ENCODE measurements at places on chromosomes 6 and 20.

DNA sequence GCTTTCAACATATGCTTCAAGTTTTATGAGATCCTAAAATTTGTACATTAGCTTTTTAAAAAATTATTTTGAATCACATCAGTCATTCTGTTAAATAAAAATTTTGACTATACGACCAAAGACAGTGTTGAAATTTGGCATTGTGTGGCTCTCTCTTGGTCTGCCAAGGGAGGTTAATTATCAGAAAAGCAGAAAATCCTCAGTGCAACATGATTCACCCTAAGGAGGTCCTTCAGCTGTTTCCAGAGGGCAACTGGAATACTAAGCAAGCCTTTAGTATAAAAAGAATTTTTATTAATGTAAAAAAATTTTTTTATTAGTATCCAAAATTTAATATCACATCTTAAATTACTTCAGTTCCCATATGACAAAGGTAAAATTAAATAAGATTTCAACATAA, 23.1 kb upstream of the TMEM244 start:
- DNase-seq: no peak

GRCh38 chr6:89948876-89949275, 54.6 kb downstream of the GJA10 start:
- no peak for DNase-seq

GRCh38 chr6:12112540-12113189, 100.6 kb downstream of the HIVEP1 start:
- DNase-seq: no peak

GRCh38 chr6:1931817-1932216, 313.6 kb downstream of the GMDS start:
- DNase-seq: no peak

- no peak for DNase-seq
Measured at GRCh38 chr20:50249447-50250388, 59.1 kb downstream of the CEBPB start.

GRCh38 chr6:128139519-128139918, 238.7 kb upstream of the THEMIS start:
- DNase-seq: no peak

GRCh38 chr6:137666202-137666774, 172.1 kb upstream of the OLIG3 start:
- no peak for DNase-seq

DNA sequence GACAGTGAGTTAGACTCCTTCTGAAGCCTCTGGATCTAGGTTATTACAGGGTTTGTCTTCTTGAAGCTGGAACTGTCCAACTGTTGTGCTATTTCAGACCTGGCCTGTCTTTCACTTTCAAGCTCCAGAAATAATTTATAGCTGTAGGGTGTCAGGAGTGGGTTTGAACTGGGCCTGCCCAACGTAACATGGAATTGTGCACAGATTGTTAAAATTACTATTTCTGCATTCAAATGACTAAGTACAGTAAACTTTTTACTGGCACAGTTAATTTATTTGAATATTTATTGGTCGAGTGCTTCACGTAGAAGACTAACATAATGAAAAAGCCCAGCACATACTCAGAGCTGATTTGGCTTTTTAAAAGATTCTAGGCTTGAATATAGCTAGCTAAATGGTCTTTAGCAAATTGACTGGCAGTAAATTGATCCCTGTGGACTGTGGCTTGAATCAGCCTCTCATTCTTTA, 74.3 kb downstream of the ARID1B start:
- DNase-seq: no peak

- no peak for DNase-seq
Measured at GRCh38 chr6:3408665-3409064, 48.2 kb downstream of the SLC22A23 start.

DNA sequence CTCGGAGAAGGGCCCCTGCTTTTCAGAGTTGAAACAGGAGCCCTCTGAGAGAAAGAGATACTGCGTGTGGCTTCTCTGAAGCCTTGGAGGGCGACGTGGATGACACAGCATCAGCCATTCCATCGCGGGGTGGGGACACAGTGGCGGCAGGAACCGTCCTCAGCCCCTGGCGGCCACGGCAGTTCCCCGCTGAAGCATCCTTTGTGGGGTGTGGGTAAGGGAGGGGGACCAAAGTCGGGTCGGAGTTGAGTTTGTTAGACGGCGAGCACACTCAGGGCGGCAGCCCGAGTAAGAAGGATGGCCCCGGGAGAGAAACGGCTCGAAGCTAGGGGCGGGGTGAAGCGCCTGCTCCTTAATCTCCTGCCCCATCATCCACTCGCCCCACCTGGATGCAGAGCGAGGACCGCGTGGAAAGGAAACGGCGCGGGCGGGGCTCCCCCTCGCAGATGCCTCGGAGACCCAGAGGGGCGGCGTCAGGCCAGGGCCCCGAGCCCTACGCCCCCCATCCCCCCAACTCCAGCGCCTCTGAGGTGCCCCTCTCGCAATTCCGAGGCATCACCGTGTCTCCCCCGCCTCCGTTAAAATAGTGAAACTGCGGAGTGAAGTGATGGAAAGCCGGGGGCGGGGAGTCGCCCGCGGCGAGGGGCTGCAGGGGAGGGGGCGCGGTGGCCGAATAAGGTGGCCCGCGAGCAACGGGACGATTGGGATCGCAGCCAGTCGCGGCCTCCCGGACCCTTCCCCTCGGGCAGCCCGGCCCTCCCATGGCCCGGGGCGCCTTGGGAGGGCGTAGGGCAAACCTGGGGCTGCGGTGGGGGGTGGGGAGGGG, 796 bp upstream of the RREB1 start:
- peak; percentile 54 for DNase-seq

GRCh38 chr6:16947375-16948015, 154.4 kb upstream of the STMND1 start:
- DNase-seq: no peak

DNA sequence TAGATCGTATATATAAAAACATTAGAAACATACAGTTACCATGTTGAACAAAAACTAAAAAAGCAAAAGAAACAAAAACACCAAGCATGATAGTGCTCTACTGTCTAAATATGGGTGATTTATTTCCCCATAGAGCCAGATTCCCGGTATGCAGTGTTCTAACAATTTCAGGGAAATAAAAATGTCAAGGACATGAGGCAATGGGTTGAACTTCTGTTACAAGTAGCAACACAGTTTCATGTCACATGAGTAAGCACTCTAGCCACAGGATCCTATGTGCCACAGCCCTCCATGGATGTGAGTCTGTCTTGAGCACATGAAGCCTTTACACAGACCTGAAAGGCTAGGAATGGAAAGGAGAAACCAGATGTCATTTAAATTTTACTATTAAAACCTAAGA, 96.0 kb downstream of the MAP3K5 start:
- no peak for DNase-seq

- no peak for DNase-seq
Measured at GRCh38 chr6:35532126-35532525, 19.4 kb upstream of the TULP1 start.

DNA sequence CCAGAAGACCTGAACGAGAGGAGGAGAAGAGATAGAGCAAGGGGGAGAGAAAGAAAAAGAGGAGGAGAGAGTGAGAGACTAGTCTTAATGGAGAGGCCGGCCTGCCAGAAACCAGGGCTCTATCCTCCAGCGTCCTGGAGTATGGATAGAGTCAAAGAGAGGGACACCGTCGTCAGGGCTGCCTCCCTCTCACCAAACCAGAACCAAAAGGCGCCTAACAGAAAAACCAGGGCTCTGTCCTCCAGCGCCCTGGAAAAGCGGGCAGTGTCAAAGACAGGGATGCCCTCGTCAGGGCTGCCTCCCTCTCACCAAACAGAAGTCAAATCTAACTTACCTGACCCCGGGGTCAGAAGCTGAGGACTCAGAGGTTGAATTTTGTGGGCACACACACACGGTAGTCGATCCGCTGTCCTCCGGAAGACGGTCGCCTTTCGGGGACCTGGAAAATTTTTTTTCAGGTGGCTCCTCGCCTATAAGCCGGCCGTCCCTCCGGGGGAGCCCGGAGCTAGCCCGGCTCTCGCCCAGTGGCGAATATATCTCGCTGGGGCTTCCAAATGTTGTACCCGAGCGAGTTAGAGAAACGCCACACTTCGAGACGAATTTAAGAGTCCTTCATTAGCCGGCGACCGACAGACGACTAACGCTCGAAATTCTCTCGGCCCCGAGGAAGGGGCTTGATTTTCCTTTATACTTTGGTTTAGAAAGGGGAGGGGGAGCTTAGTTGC, 148.2 kb downstream of the TRIM27 start:
- DNase-seq: no peak

DNA sequence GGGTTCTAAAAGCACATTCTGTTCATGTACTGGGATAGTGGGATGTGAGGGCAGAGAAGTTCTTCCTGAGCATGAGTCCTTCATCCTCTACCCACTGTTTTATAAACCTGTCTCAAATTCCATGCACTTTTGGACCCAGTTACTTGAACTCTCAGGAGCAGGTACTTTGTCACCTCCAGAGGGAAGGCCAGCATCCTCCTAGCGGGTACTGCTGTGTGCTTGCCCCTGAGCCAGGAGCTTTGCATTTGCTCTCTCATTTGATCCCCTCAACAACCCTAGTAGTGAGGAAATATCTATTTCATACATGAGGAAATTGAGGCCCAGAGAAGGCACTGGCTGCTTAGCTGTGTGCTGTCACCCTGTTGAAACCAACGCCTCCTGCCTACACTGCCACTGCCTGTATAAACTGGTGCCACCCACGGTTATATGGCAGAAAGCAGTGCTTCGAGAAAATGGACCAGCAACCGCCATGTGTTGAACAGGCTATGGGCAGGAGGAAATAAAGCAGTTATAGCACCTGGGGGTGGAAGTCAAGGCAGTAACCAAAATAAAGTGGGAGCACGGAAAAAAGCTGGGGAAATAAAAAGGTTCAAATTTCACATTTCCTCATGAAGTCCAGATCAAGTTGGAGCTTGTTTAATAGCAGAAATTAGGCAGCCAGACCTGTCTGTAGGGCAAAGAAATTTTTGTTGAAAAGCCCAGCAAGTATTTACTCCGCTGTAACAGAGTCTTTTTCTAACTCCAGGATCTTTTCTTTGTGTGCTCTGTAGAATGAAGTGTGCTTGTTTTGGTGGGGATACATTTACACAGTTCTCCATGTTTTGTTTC, 38.0 kb downstream of the KLHL31 start:
- DNase-seq: no peak

DNA sequence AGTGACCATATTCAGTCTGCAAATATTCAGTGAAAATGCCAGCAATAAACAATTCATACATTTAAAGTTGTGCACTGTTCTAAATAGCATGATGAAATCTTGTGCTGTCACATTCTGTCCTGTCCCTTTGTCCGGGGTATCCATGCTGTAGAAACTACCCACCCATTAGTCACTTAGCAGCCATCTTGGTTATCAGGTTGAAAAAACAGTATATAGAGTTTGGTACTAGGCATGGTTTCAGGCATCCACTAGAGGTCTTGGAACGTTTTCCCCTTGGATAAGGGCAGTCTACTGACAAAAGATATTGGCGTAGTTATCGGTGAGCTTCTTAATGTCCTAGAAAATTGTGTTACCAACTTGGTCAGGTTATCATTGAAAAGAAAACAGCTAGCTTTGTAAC, 12.3 kb upstream of the MAP3K7 start:
- DNase-seq: no peak

DNA sequence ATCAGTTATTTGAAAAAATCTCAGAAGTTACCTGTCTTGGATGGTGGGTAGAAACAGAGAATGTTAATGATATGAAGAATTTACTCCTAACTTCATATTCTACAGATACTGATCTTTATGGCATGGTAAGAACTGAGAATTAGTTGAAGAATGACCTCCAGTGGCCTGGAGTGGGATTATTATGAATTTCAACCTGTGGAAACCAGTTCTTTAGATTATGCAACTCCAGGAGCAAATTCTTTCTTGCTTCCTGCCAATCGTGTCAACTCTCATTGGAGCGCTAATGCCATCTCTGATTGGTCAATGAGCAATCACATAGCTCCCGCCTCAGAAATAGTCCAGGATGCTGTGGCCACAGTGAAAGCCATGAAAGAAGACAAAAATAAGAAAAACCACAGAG, 40.6 kb downstream of the LYRM2 start:
- no peak for DNase-seq

DNA sequence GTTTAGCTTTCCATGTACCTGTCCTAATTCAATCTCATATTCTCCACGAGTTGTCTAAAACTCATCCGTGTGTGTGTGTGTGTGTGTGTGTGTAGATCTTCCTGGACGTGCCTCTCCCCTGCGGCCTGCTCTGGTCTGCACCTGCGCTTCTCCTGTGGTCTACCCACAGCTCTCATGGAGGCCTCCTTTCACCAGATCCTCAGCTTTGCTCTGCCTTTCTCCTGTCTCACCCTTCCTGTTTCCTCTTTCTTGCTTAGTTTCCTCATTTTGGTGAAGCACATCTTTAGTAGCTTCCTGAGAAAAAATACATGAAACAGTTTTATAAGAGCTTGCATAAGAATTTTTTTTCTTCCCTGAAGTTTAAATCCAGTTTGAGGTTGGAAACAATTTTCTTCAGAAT, 18.1 kb downstream of the SLX4IP start:
- no peak for DNase-seq

- DNase-seq: no peak
Measured at GRCh38 chr6:148392671-148393070, 50.0 kb downstream of the SASH1 start.

DNA sequence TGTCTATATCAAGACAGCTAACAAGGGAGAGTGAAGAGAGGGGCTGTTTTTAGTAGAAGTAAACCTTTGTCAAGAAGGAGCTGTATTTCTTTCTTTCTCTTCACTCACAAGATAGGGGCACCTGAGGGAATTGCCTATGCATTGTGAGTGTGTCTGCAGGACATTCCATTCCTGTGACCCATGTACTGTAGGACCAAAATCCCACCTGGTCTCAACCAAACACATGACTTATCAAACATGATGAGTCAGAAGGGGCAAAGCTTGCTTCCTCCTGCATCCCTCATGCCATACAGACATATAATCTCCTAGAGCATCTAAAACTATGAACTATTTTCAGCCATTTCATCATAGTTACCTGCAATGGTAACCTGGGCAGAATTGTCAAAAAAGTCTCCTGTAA, 21.8 kb downstream of the PKHD1 start:
- DNase-seq: no peak

DNA sequence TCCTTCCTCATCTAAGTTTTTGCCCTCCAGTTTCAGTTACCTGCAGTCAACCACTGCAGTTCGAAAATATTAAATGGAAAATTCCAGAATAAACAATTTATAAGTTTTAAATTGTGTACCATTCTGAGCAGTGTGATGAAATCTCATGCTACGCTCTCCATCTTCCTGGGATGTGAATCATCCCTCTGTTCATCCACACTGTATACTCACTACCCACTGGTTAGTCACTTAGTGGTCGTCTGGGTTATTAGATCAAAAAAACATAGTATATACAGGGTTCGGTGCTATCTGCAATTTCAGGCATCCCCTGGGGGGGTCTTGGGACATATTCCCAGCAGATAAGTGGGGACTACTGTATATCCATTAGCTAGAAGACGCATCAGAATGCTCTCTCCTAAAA, 151.9 kb upstream of the SLC22A16 start:
- DNase-seq: no peak

GRCh38 chr20:4411744-4412143, 310.0 kb upstream of the PRND start:
- no peak for DNase-seq

Data from activated CD4-positive, CD25-positive, alpha-beta regulatory T cell treated with anti-CD3 and anti-CD28 coated beads, Interleukin-2, amount 50 U/mL, for 72 hours (primary cell).